Activated T-helper 1 cell treated with anti-CD3 and anti-CD28 coated beads, Interleukin-2, amount 50 U/mL, for 16 hours (primary cell): ENCODE measurements at places on chromosomes 3 and 15.

- no peak for DNase-seq
These were observed 8.0 kb downstream of the GABRR3 start for GRCh38 chr3:98027085-98027446.

DNA sequence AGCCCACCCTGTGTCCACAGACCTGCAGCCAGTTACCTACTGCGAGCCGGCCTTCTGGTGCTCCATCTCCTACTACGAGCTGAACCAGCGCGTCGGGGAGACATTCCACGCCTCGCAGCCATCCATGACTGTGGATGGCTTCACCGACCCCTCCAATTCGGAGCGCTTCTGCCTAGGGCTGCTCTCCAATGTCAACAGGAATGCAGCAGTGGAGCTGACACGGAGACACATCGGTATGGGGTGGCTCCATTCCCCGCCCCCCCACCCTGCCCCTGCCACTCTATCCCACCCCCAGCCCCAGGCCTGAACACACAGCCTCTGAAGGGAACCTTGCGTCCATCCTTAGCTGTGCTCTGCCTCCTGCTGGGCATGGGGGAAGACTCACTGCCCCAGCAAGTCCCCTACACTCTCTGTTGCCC is 73.2 kb downstream of the AAGAB start:
- DNase-seq: no peak

DNA sequence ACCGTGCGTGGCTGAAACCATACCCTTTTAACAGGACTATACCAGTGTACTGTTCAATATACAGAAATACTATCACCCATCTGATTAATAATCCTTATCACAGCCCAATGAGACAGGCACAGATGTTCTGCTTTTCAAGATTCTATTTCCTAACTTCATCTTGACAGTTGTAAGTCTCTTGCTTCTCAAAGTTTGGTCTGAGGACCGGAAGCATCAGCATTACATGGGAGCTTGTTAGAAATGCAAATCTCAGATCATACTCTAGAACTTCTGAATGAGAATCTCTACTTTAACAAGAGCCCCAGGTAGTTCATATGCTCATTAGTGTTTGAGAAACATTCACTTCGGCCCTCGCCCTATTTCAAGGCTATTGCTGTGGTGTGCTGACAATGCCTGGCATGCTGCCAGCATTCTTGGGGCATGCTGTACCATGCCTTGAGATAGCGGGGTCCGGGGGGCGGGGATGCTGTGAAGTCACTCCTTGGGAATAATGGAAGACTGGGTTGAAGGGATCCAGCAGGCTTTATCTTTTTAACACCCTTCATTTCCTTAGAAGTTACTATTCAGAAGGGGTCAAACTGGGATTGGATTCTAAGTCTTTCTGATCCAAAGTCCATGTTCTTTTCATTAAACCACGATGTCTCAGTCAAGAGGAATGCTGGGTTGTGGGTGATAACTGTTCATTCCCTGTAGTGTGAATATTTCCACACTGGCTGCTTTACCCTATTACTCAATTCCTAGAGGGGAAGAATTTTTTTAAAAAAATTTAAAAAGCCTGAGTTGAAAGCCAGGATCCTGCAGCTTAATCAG is 194.7 kb downstream of the LPP start:
- DNase-seq: no peak

DNA sequence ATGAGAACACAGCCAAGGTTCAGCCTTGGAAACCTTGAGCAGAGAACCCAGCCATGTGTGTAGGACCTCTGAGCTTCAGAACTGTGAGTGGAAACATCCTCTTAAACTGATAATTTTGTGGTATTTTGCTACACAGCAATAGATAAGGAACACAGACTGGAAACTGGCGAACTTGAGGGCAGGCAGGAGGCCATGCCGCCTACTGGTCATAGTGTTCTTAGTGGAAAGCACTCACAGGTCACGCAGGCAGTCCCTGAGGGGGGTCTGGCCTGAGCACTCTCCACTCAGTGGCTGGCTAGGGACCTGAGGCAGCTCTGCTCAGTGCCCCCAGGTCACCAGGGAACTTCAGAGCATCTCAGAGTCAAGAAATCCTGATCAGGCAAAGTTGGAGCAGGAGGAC is 9.7 kb upstream of the XIRP1 start:
- no peak for DNase-seq

GRCh38 chr15:35195649-35196048 is 110.6 kb upstream of the NANOGP8 start:
- DNase-seq: no peak

DNA sequence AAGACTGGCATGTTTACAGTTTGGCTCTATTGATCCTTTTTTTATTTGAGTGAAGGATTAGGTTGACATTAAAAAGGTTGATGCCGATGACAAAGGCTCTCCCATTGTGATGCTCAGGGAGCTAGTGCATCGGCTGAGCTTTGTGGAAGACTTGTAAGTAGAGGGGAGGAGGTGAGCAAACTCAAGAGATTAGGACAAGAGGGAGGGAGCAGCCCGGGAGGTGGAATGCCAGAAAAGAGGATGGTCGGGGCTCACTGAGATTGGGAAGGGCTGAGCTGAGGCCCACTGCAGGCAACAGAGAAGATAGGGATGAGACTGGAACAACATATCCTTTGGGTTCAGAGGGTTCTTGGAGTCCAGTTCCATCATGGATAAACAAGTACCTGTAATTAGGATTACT is 26.5 kb upstream of the PSMD6 start:
- no peak for DNase-seq

DNA sequence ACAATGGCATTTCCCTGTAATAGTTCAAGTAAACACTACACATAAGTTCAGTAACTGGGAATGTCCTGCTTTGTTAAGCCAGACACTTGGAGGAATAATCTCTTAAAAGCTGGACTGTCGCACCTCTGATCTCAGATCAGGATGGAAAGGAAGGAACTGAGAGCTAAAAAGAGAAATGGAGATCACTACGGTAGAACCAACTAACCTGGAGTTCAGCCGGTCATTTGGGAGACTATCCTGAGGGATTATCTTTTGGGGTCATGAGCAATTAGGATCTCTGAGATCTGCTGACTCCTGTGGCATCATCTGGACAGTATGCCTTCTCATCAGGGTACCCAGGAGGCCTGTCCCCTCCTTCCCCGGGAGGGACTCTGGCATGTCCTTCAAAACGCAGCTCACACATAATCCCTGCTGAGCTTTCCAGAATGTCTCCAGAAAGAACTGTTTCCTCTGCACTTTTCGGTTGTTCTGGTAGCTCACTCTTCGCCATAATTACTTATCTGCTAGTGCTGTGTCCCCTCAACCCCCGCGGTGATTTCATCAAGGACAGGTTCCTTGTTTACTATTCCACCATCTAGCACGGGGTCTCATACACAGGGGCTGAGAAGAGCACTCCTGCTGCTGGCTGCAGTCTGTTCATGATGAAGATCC is 115.6 kb downstream of the SENP2 start:
- no peak for DNase-seq

DNA sequence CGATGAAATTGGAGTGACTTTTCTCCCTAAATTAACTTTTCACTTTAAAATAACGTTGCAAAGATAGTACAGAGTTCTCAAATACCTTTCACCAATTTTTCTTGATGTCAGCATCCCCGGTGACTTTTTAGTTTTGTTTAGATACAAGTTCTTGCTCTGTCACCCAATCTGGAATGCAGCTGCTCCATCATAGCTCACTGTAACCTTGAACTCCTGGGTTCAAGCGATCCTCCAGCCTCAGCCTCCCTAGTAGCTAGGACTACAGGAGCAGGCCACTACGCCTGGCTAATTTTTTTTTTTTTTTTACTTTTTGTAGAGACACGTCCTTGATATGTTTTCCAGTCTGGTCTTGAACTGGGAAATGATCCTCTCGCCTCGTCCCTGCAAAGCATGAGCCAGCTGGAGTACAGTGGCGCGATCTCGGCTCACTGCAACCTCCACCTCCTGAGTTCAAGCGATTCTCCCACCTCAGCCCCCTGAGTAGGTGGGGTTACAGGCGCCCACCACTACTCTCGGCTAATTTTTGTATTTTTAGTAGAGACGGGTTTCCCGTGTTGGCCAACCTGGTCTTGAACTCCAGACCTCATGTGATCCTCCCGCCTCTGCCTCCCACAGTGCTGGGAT is 747 bp downstream of the NSUN3 start:
- DNase-seq: no peak

DNA sequence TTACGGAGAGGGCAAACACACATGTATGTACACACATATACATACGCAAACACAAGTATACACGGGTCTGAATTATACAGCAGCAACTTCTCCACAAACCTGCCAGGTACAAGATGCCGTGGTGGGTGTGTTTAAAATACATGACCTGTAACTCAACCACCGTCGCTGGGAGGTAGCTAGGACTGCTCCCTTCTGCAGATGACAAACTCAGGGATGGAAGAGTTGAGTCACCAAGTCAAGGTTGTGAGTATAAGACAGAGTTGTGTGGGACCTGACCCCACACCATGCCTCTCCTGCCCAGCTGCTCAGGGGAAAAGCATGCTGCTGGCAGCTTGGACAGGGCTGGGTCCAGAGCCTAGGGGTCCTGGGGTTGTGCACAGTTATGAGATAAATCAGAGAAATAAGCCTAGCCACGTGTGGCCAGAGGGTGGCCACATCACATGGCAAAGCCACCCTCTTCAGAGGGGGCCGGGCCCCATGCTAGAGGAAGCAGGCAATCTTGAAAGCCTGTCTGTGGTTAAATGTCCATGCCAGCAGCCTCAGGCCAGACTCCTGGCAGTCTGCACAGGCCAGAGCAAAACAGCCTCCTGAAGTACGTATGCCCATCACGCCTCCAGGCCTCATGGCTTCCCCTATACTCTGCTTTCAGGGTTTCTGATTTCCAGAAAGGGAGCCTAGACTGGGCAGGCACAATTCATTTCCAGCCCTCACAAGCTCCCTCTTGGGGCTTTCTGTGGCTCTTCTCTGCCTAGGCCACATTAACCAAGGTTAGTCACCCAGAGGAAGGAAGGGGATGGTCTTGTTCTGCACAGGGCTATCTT is 107.7 kb upstream of the RPL32 start:
- no peak for DNase-seq

DNA sequence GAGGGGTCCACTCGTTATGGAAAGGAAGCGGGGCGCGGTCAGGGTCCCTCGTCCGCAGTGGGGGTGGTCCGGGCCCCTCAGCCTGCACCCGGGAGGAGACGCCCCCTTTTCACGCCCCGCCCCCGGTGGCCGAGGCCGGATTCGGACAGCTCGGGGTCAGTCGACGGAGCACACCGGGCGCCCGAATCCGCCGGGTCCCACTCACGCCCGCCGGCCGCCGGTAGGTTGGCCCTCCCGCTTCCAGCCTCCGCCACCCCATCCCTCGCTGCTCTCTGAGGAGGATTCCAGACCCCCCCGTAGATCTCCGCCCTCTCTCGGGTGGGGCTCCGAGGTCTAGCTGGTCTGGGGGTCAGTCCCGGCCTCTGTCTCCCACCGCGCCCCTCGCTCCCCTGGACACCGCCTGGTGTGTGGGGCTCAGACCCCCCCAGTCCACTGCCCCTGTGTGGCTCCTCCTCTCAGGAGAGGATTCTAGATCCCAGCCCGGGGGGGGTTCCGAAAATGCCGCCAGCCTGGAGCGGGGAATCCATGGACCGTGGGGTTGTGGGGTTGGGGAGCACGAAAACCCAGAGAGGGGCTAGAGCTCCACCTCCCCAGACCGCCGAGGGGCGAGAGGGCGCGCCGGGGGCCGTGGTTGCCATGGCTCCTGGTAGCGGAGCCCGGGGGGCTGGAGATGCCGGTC is 725 bp downstream of the CHL1 start:
- no peak for DNase-seq

DNA sequence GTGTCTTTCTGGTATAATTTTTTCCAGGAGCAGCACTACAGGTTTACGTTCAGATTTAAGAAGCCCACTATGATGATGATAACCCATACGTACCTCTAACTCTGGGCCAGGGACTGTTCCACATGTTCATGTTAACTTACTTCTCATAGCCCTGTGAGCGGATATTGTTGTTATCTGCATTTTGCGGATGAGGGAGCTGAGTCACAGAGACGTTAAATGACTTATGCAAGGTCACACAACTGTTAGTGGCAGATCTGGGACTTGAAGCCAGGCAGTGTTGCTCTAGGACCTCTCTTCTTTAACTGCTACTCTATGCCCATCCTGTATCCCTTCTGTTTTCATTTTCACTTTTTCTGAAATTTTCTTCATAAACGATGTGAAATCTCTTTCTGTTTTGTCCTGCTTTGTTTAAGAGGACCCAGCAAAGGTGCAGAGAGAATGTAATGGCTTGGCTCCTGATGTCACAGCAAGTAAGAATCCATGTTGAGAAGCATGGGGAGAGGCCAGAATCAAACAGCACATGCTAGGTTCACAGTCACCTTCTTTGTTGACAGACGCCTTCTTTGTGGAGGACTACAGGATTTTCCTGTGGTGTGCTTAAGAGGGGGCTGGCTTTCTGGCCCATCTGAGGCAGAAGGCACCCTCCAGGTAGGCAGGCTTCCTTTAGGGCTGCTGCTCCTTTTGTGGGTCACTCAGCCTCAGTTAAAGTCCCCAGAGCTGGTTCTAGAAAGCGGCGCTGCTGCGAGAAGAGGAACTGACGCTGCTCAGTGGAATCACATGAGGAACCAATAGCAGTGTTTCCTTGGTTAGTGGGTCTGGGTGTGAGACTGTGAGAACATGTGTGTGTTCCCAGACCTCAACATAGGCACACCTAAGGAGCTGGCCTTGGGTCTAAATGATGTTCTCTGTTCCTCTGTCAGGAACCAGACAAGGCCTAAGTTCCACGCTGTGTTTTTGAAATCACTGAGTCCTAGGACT is 121.6 kb downstream of the TMEM108 start:
- no peak for DNase-seq

- DNase-seq: no peak
These were observed 57.7 kb downstream of the FEM1B start for GRCh38 chr15:68335251-68335650.

DNA sequence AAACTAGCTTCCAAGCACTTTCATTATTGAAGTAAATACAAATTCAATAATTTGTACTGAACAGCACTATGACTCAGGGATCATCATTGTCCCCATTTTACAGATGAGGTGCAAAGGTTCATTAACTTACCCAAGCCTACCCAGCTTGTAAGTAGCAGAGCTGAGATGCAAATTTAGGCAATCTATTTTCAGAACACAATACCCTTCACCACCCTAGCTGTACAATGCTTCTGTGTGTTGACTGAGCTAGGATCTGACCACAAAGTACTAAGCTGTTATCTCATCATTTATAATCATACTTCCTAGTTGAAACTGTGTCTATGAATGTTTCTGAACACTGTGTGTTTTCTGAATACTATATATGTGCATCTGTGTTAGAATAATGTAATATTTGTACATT is 3.2 kb upstream of the ILDR1 start:
- no peak for DNase-seq

GRCh38 chr15:99416191-99417188 is 149.3 kb upstream of the MEF2A start:
- no peak for DNase-seq

- DNase-seq: no peak
These were observed 16.1 kb upstream of the DCBLD2 start for GRCh38 chr3:98917608-98918007.

- DNase-seq: no peak
These were observed 137.9 kb upstream of the LRIG1 start for GRCh38 chr3:66638717-66639116.
